ENCODE measurements at places on chromosomes 12 and 14. TPM values are rescaled to one million over a fixed set of nuclear protein-coding genes. Genes with fewer than 3 reads are reported as not detected.

TAS2R8 gene
- total RNA-seq, result not detected

ZNF384 gene
- total RNA-seq, result 55.4 TPM

RPL10L gene
- not detected for total RNA-seq

ESRRB gene
- total RNA-seq, result 0.29 TPM

ATL1 gene
- 6.3 TPM for total RNA-seq

SERPINA9 gene
- total RNA-seq, result not detected

DTX1 gene
- 0.42 TPM for total RNA-seq

RASSF9 gene
- total RNA-seq, result 1.0 TPM

FOXN4 gene
- total RNA-seq, result 0.20 TPM

MANSC4 gene
- not detected for total RNA-seq

HCAR3 gene
- total RNA-seq, result 0.15 TPM

SMCO3 gene
- total RNA-seq, result not detected

DMAC2L gene
- total RNA-seq, result 14.7 TPM

RNASE4 gene
- total RNA-seq, result 6.3 TPM

SIRT4 gene
- 0.71 TPM for total RNA-seq

HSPB8 gene
- total RNA-seq, result 21.0 TPM

HCAR2 gene
- 0.09 TPM for total RNA-seq

ULK1 gene
- 26.8 TPM for total RNA-seq

MYH7 gene
- not detected for total RNA-seq

SAMD4A gene
- total RNA-seq, result 11.0 TPM

ACOT4 gene
- 1.9 TPM for total RNA-seq

FAM222A gene
- total RNA-seq, result 3.4 TPM

SERPINA1 gene
- total RNA-seq, result 0.80 TPM

RNASE2 gene
- total RNA-seq, result not detected

FZD10 gene
- not detected for total RNA-seq

ACSM4 gene
- not detected for total RNA-seq

KRT83 gene
- total RNA-seq, result 6.0 TPM
